ENCODE measurements at places on chromosomes 3 and 15.

GRCh38 chr3:38650248-38650951, 913 bp upstream of the SCN5A start:
- DNase-seq = no peak

GRCh38 chr15:75043509-75044257, 20.3 kb downstream of the PPCDC start:
- no peak for DNase-seq

- no peak for DNase-seq
Measured at GRCh38 chr3:51778554-51778953, 483 bp downstream of the IQCF6 start.

DNA sequence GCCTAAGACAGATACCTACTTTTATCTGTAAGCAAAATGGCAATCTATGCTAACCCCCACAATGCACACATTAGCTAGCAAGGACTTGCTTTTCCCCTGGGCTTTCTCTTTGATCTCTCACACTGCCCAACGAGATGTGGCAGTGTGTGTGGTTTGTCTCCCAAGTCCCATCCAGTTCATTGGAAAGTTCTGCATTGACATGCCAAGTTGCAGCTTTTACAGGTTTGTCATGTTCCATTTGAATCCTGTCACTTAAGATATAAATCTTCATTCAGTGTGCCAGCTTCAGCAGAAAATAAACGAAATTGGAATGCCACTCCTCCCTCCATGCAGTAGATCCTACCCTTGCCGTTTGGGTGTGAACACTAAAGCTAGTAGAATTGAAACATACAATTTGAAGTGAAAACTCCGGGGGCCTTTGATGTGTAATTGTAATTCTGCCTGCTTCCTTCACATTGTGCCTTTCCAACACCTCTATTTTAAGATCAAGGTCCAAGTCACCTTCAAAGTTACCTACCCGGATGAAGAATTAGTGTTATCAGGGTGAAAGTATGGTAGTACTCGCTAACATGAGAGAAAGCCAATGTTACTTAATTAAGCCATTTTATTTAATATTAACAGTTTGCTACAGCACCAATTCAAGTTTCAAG, 130.9 kb upstream of the BHLHE40 start:
- no peak for DNase-seq

DNA sequence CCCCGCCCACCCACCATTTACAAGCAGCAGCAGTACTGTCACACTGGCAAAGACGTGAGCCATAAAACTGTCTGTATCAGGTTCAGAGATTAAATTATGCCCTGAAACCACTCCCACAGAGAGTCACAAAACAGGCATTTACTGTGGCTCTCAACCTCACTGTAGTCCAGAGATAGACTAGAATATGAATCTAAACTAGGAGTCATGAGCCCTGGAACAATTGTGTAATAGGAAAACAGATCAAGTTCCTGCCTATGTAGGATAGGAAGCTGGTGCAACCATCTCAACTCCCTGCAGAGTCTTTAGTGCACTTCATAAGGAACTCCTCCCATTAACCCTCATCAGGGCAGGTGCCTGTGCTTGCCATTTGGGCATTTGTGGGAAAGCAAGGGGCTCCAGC, 61.7 kb downstream of the FAM227B start:
- DNase-seq = no peak

GRCh38 chr15:72911626-72912025, 128.1 kb upstream of the ADPGK start:
- DNase-seq = no peak

DNA sequence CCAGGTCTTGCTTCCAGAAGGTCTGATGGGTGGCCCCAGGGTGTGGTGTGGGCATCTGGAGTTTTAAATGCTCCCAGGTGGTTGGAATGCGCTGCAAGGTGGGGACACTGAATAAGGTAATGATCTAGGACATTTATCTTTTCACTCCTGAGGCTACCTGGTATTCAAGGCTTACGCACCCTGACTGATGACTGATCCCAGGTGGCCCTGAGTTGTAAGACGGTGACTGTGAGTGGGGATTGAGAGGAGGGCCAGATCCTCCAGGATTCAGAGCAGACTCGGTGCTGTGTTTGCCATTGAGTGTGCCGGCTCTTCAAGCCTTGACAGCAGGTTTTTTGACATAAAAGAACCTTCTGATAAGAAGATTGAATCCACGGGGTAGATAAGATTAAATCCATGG, 40.3 kb downstream of the SLC6A20 start:
- no peak for DNase-seq

DNA sequence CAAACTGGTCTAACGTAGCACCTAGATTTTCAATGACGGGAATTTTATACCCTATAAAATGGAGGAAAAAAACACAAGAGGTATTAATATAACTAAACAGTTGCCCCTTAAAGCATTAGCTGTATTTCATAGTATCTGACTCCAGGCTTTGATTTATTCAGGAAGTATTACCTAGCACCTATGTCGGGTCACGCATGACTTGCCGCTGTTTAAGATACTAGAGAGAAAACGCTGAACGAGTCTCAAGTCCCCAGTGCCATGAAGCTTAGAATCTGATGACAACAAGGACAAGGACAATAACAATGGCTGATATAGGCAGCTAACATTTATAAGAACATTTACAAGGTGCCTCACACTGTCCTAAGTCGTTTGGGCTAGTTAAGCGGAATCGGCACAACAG, 1.9 kb downstream of the SNRPA1 start:
- no peak for DNase-seq

GRCh38 chr3:52046186-52046901, 10.0 kb downstream of the DUSP7 start:
- DNase-seq = no peak

GRCh38 chr3:159887168-159887567, 101.5 kb upstream of the IL12A start:
- no peak for DNase-seq

DNA sequence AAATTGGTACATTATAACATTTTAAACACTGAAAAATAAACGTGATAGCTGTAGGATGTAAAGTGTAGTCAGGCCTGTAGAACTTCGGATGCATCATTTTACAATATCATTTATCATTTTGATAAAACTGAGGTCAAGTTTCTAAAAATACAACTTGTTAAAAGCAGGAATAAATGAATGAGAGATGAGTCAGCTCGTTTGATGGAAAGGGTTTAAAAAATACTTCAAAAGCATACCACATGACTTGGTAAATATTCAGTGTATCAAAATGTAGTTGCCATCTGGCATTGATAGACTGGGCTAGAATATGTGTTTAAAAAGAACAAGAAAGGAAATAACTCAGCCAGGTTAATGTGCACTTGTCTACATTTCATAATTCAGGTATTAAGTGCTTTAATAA, 357.0 kb downstream of the TIGIT start:
- no peak for DNase-seq

DNA sequence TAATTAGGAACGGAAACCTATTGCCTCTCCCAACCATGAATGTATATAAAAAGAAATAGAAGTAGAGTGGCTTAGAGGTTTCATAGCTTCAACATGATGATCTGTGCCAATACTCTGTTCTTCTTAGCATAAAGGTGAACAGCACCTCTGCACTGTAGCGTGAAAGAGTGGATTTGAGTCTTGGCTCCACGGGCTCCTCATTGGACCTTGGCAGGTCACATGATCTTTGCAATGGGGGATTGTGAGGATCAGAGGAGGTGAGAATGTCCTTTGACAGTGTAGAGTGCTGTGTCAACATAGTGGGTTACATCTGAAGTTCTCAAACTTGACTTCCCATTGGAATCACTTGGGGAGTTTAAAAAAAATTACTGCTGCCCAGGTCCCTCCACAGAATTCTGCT, 51.4 kb downstream of the FEM1B start:
- no peak for DNase-seq

DNA sequence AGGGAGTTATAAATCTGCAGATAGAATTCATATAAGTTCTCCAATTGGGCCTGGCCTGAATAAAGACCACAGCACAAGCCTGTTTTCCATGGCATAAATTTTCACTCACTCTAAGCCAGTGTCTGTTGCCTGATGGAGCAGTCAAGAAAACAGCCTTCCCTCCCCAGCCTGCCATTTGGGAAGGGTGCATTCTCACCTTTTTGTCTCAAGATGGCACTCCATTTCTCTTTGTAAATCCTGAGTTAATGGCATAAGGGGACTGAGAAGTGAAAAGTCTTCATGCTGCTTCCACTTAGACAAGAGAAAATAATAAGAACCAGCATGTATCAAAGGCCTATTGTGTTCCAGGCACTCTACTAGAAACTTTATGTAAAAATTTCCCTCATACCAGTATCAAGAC, 115.6 kb upstream of the MANF start:
- no peak for DNase-seq

DNA sequence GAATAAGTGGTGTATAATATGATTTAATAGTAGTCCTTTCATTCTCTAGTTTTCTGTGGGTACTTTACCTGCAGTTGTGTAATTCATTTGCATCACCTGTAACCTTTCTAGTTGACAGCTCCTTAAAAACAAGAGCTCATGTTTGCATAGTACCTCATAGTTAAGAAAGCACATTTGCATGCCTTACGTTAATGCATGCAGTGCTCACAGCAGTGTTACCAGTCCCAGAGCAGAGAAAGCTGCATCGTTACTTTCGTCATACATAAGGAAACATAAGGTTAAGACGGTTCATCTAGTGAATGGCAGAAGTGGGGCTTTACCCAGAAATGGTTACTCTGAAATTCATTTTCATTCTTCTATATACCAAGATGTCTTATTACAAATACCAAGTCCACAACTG, 111.3 kb downstream of the AKAP13 start:
- no peak for DNase-seq

DNA sequence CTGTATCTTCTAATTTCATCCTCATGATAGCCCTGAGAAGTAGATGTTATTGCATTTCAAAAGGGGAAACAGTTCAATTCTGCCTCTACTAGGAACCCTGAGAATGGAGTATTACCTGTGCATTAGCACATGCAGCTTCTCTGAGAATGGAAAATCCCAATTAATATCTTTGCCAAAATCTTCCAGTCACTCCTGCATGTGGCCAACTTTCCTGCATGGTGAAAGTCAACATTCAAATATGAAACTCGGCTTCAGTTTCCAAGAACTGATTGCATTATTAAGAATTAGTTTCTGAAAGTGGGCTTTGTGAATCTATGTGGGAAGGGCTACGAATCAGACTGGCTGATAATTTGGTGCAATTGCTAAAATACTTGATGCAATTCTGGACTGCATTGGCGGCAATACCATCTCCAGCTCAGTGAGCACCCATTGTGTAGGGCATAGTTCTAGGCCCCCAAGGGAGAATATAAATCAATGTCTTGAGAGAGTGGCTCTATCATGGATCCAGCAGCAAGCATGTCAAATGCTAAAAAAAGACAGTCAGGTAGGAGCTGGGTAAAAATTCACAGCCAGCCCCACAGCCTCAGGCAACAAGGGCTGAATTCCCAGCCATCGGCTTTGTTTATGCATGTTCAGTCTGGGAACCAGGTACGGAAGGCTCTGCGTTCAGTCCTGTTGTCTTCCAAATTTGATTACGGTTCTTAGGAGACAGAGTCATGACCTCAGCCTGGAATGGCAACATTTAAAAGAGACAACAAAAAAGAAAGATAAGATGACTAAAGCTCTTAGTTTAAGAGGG, 18.8 kb upstream of the BCL6 start:
- DNase-seq = no peak

GRCh38 chr3:79767905-79768267, at the start of gene ROBO1:
TSS of gene ROBO1 (minus strand) at chr3:79767998.
- DNase-seq = no peak

DNA sequence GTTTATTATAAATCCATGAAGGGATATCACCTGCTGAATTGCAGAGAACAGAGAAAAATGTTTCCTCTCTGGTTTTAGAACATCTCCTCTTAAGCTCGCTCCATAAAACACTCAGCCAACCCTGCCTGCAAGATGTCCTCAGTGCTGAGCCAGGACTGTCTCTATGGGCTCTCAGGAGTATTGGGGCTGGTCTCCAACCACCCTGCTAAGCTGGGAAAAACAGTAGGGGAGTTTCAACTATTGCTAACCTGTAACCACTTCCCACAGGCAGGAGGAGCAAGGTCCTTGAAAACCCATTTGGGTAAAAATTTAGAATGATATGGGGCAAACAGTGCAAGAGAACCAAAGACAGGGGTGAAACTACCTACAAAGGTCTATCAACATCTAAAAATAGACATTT, 34.3 kb downstream of the MYO1E start:
- no peak for DNase-seq

GRCh38 chr3:141019244-141019643, 31.9 kb upstream of the SPSB4 start:
- DNase-seq = no peak

GRCh38 chr3:11835028-11835639, 11.6 kb downstream of the TAMM41 start:
- no peak for DNase-seq

GRCh38 chr3:162366166-162366766, 869.7 kb downstream of the OTOL1 start:
- no peak for DNase-seq

DNA sequence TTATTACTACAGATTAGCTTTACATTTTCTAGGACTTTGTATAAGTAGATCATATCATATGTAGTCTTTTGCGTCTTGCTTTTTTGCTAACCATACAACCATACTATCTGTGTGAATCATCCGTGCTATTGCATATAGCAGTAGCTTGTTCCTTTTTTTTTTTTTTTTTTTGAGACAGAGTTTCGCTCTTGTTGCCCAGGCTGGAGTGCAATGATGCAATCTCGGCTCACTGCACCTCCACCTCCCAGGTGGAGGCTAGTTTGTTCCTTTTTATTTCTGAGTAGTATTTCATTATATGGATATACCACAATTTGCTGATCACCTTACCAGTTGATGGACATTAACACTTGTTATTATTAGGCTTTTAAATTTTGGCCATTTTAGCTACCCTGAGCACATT, 54.5 kb upstream of the TBL1XR1 start:
- DNase-seq = no peak

DNA sequence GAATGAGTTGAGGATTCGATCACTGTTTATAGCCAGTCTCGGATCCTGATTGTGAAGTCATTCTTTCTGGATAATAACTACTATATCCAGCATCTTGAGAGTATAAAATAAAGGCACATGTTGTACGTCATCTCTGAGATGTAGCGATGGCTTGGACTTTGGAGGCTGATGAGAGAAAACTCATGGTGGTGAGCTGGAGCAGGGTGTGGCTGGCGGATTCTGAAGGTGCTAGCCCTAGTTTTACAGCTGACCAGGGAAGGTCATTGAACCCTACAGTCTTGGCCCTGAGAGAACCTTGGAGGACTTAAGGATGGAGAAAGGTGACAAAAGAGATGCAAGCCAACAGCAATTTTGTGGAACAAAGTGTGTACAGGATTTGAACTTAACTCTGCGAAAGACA, 153.8 kb downstream of the IGF1R start:
- DNase-seq = no peak

- no peak for DNase-seq
Measured at GRCh38 chr3:137809509-137809908, 45.4 kb downstream of the SOX14 start.

DNA sequence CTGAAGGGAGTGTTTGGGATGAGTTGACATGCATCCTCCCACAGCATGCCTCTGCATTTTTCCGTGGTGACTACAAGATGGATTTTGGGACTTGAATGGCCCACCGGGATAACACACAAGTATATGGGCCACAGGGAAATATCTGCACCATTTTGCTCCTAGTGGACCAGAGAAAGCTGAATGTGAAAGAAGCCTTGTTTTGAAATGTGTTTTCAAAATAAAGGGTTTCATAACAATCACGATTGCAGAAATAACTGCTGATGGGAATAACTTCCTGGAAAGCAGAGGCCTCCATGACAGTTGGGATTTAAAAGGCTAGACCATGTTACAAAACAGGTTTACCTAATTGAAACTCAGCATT, 77.5 kb upstream of the PRR23C start:
- DNase-seq = no peak
